ENCODE measurements at places on chromosomes 1 and 21.

DNA sequence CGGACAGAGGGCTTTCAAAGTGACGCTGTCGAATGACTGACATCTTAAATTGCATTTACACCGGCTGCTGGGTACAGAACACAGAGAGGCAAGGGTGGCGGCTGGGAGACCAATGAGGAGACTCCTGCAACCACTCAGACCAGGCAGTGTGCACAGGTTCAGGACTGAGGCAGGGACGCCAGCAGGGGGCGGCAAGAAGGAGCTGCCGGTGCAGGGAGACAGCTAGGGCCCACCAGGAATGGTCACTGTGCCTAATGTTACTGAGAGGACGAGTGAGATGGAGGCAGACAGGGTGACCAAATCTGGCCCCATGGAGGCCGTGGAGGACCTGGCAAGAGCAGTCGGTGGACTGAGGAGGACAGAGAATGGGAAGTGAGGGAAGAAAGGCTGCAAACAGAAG, 23.5 kb downstream of the GLIS1 start:
- DNase-seq = no peak

DNA sequence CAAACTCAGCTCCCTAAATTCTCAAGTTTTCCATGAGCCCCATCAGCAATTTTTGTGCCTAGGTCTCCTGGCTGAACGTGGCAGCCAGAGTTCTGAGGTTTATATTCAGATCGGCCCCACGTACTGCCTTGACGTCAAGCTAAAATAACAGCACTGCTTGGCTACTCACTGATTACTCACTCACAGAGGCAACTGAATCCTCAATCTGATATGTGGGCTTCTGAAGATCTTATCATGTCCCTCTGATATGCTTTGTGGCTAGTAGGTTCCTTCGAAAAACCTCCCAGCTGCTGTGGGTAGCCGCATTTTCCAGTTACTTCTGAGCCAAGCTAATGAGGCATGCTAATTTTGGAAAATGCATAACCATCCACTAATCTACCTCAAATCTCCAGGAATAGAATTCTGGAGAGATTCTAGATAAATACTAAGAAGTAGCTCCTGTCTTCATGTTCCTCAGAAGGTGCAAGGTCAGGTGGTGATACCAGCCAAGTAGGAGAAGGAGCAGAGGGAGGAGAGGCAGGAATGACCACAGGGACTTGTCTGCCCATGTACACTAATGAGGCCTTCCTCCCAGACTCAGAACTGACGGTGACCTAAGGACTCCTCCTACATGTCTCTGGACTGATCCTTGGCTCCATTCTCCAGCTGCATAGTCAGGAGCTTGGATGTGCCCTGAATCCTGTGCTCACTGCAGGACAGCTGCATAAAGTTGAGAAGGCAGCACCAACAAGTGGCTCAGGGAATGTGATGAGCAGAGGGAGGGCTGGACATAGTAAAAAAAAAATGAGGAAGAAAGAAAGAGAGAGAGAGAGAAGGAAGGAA, 263.7 kb downstream of the TNR start:
- DNase-seq = no peak

GRCh38 chr21:42297377-42297776, 17.8 kb downstream of the TFF3 start:
- no peak for DNase-seq

- no peak for DNase-seq
Observed at GRCh38 chr1:236913371-236914037, 90.7 kb downstream of the MT1HL1 start.

DNA sequence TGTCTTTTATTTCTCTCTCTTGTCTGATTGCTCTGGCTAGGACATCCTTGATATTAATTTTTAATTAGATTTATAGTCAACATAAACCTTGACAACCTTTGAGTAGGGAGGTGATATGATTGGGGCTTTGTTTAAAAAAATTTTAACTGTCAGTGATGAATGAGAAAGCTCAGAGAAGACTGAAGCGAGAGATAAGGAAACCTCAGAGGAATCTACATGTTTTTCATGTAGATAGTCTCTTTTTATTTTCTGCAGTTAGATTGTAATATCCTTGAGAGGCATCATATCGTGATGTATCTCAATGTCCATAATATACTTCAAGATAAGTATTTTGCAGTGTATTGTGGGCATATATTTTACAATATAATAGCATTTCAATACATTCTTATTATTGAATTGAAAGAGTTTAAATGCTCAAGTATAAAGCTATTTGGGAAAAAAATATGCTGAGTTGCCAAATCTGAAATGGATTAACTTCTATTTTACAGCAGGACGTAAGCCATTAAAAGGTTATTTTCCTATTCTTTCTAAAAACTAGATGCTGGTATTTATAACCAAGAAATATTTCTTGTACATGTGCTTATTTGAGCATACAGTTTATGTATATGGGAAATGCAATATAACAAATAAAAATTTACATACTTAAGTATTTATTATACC, 802.4 kb upstream of the ADGRL4 start:
- no peak for DNase-seq

GRCh38 chr1:12461754-12462153, 156.3 kb downstream of the DHRS3 start:
- no peak for DNase-seq

DNA sequence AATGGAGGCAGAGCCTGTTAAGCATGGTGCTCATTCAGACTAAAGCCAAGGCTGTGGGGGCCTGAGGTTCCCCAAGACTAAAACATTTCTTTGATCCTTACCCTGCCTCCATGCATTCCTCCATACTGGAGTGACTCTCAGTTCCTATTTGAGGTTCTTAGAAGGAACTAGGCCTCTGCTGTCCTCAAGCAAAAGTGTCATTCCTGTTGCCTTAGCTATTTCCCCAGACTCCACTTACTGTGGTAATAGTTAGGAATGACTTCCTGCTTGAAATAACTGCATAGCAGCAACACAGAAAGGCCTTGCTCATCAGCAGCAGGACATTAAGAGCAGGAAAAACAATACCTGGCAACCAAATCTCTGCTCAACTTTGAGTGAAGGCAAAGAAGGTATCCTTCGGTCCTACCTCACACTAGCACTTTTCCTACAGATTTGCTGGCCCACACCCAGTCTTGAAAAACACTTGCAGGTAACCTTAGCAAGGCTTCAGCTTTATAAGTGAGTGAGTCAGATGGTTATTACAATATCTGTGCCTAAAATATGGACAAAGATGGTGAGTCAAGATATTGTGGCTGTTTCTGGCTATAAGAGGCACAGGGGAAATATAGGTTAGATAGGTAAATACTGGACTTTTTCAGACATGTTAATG, 14.8 kb downstream of the LRRC41 start:
- DNase-seq = no peak
